Ureter (tissue), 1 donor: ENCODE measurements at places on chromosomes 6 and 20. TPM values are rescaled to one million over a fixed set of nuclear protein-coding genes. Genes with fewer than 3 reads are reported as not detected.

GRCh38 chr20:48705240-48706115 lies 122.3 kb downstream of the PREX1 start:
- no peak for DNase-seq

GRCh38 chr20:2799271-2799670 lies 1.2 kb downstream of the CPXM1 start:
- DNase-seq, result no peak

- DNase-seq, result no peak
Observed at GRCh38 chr6:251920-252319, 40.4 kb upstream of the DUSP22 start.

DNA sequence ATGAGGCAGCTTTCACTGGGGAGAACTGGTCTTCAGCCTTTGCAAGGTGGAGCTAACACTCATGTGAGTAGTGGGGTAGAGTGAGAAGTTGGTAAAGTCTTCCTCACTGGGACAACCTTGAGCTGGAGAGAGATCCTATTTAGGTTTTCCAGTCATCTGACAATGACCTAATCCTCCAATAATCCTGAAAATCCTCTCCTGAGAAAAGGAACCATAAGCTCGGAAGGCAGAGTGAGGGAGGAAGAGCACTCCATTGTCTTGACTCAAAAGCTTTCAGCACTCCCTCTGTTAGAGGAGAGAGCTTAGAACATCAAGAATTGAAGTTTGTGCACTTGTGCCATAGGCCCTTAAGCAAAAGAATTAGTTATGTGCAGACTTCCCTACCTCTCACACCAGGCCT lies 77.8 kb downstream of the TRAM2 start:
- DNase-seq, result no peak

GRCh38 chr6:159527351-159527750 lies 165.7 kb downstream of the SOD2 start:
- no peak for DNase-seq

GRCh38 chr20:63216849-63217471 lies 1.0 kb upstream of the YTHDF1 start:
- no peak for DNase-seq

- DNase-seq, result peak; percentile 67
Observed at GRCh38 chr20:38270869-38271605, 10.5 kb upstream of the KIAA1755 start.

- no peak for DNase-seq
Observed at GRCh38 chr20:42192321-42192720, 574.1 kb upstream of the CHD6 start.

GRCh38 chr6:11826779-11827178 lies 48.2 kb upstream of the ADTRP start:
- DNase-seq, result no peak

The NTSR1 gene
- total RNA-seq, result not detected

The SLC24A3 gene
- total RNA-seq, result 17.1 TPM

The RNF182 gene
- 0.89 TPM for total RNA-seq

The AVP gene
- total RNA-seq, result not detected

The XKR7 gene
- total RNA-seq, result 0.05 TPM
